ENCODE measurements at places on chromosomes 5 and 9.
A peak's percentile ranks its signal among the peaks of the same experiment; 100 is the strongest.

- no peak for DNase-seq
Observed at GRCh38 chr5:1251678-1252580, 26.7 kb downstream of the SLC6A18 start.

GRCh38 chr5:172830876-172831662 is 3.0 kb upstream of the ERGIC1 start:
- no peak for DNase-seq

- no peak for DNase-seq
Observed at GRCh38 chr5:31113666-31114350, 79.7 kb upstream of the CDH6 start.

DNA sequence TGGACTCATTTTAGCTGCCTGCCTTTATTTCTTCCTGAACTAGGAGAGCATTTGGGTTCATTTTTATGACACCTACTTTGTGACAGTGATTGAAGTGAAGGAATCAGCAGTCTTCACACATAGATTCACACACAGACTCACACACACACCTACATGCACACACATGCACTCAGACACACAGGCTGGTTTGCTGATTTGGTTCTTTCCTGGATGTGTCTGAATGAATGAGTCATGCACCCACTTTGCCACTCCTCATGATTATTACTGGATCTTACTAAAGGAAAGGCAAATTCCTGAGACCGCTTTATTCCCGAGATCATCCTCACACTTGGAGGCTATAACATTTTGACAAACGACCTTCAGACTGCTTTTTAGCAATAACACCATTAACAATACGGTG is 529.5 kb downstream of the AGTPBP1 start:
- no peak for DNase-seq

DNA sequence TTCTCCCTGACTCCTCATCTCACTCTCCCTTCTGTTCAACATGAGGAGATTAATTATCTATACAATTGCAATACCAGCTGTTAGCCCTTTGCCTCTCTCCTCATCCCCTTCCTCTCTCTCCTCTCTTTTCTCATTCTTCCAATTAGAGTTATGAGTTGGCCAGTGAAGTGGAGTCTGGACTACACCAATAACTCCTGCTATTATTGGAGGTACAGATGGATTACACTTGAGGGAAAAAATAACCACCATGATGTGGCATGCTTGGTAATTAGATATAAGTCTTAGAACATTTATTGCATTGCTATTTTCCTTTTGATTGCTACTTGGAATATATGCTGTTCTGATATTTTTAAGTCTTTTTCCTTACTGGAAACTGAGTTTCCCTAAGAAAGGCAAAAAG is 159.2 kb downstream of the FRMD3 start:
- DNase-seq = no peak

GRCh38 chr9:136552117-136552703 is 6.4 kb upstream of the NOTCH1 start:
- no peak for DNase-seq

DNA sequence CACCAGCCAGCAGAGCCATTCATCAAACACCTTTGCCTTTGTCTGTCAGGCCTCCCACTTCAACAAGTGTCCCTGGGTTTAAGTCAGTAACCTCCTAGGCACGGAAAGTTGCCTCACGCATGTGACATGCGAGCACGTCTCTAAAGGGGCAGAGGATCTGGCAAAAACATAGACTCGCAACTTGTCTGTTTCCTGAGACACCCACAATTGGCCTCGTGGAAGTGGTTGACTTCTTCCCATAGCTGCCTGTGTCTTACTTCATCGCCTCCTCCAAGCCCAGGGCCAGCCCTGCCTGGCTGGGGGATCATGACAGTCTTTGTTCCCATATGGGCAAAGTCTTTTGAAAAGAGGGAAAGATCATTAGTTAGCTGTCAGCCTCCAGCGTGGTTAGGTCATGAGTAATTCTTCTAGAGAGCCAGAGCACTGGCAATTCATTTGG is 35.5 kb upstream of the GLRX start:
- no peak for DNase-seq

DNA sequence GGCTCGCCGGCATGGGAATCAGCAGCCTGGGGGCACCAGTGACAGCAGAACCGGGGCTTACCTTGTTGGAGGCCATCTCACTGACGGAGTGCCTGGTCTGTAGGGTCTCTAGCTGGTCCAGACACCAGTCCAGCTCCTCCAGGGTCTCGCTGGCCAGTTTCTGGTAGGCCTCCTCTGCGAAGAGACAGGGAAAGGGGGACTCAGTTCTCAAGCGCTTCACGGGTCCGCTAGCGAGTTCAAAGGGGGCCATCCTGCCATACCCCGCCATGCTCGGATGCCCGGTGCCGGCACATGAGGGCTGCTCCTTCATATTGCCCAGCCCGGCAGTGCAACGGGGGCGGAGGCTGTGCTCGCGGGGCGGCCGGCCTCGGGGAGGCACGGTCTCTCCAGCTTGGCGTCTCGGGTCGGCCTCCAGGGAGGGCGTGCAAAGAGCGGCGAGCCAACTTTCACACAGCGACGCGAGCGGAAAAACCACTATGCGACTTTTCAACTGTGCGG is 456.0 kb downstream of the RAB3C start:
- no peak for DNase-seq

GRCh38 chr9:112334432-112334841 is 1.0 kb upstream of the PTBP3 start:
- peak; percentile 65 for DNase-seq

GRCh38 chr9:116800885-116801284 is 113.8 kb downstream of the TRIM32 start:
- no peak for DNase-seq

GRCh38 chr5:139178935-139179334 is 19.2 kb downstream of the SIL1 start:
- DNase-seq = no peak

GRCh38 chr9:120856700-120857099 is 14.0 kb upstream of the PSMD5 start:
- no peak for DNase-seq

DNA sequence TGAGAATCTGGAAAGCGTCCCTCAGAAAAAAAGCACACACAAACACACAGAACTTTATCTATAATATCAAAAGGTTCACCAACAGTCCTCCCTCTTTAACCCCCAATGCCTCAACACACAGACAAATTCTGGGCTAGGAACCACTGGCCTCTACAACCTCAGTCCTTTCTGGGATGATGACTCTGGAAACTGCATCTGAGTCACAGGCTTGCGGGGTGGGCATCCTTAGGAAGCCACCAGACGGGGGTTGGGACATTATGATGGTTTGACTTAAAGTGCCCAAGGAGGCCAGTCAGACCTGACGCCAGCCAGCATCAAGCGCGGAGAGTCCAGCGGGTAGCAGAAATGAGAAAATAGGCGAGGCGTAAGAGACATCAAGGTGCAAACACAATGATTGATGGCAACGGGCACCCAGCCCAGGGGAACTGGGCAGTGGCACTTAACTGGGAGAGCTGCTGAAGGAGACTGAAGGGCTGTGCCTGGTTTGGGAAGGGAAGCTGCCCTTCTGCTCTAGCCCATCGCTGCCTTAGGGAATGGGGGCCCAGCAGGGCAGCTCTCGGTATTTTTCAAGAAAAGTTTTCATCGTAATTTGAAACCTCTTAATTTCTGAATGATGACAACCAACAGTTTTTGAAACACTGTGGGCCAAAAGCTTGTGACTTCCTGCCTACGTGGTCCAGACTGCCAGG is 20.7 kb downstream of the SPRY4 start:
- DNase-seq = no peak

- DNase-seq = no peak
Observed at GRCh38 chr9:93536874-93537273, 39.5 kb upstream of the PHF2 start.

GRCh38 chr5:173235499-173236394 is 741 bp upstream of the NKX2-5 start:
- DNase-seq = no peak

All from activated CD4-positive, alpha-beta T cell treated with anti-CD3 and anti-CD28 coated beads, Interleukin-2, amount 50 U/mL, for 48 hours (primary cell).